ENCODE measurements at places on chromosomes 2 and 18. TPM values are rescaled to one million over a fixed set of nuclear protein-coding genes. Genes with fewer than 3 reads are reported as not detected.

The CFC1B gene
- not detected for total RNA-seq

The RAB17 gene
- 4.5 TPM for total RNA-seq

The TMEM185B gene
- 20.8 TPM for total RNA-seq

GRCh38 chr18:74294526-74294925 is 2.8 kb upstream of the CYB5A start:
- no peaks in the 10 kb centered on the region for H3K4me1 ChIP-seq
- DNase-seq, result no peak
- H3K27me3 ChIP-seq, result no peaks in the 10 kb centered on the region

DNA sequence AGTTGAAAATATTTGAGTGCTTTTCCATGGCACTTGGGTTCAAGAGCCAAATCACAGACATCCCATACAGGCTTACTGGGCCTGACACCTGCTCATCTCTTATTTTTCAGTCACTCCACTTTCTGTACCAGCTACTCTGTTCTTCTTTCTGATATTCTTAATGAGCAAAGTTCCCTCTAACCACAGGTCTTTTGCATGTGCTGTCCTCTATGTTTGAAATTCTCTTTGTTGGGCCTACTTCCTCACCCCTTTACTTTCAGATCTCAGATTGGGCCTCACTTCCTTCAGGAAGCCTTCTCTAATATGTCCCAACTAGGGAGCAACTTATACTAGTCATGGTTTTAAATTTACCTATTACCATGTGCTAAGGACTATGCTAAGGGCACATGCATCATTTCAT is 81.8 kb upstream of the RBMS1 start:
- no peak for DNase-seq
- H3K27ac ChIP-seq, result no peak overlapping the region
- H3K36me3 ChIP-seq, result no peaks in the 10 kb centered on the region
- H3K4me1 ChIP-seq, result peaks cover 2% of the 10 kb centered on the region

The SGPP2 gene
- not detected for total RNA-seq

The SERPINB7 gene
- not detected for total RNA-seq

The TACR1 gene
- 3.4 TPM for total RNA-seq

GRCh38 chr2:227517724-227518123 is 45.8 kb downstream of the AGFG1 start:
- no peak overlapping the region for H3K4me3 ChIP-seq
- no peak overlapping the region for H3K27ac ChIP-seq
- no peak for DNase-seq
- no peaks in the 10 kb centered on the region for H3K36me3 ChIP-seq
- peaks cover 4% of the 10 kb centered on the region for H3K4me1 ChIP-seq
- H3K27me3 ChIP-seq, result no peaks in the 10 kb centered on the region

GRCh38 chr2:109218087-109218791 is 89.2 kb downstream of the SH3RF3 start:
- no peak overlapping the region for H3K27ac ChIP-seq
- H3K36me3 ChIP-seq, result no peaks in the 10 kb centered on the region
- DNase-seq, result no peak
- H3K27me3 ChIP-seq, result no peaks in the 10 kb centered on the region
